ENCODE measurements at places on chromosomes 2 and 18. TPM values are rescaled to one million over a fixed set of nuclear protein-coding genes. Genes with fewer than 3 reads are reported as not detected.
A peak's percentile ranks its signal among the peaks of the same experiment; 100 is the strongest.

Gene EPHA4
- 4.0 TPM for total RNA-seq

Gene RIT2
- not detected for total RNA-seq

Gene FRZB
- total RNA-seq: 0.49 TPM

GRCh38 chr2:29612568-29612967 lies 308.8 kb downstream of the ALK start:
- DNase-seq: peak; percentile 24
- peaks cover 2% of the 10 kb centered on the region for H3K36me3 ChIP-seq
- H3K4me3 ChIP-seq: no peak overlapping the region
- no peak overlapping the region for H3K27ac ChIP-seq

DNA sequence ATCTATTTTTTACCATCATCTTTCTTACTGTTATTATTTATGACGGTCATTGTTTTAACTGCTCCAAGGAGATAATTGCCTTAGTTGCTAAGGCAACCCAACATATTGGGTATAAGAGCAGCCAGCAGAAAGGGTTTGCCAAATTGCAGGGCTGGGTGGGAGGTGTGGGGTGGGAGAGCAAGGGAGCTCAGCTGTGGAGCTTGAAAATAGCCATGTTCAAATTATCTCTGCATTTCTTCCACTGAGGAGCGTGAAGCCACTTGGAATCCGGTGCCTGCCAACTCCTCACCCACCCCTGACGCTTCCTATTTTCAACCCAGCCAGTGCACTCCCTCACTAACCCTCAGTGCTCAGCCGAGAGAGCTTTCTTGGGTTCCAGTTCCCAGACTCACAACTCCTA lies 60.8 kb downstream of the SETBP1 start:
- no peaks in the 10 kb centered on the region for H3K27me3 ChIP-seq
- H3K4me1 ChIP-seq: peaks cover 22% of the 10 kb centered on the region
- H3K27ac ChIP-seq: peak overlapping the region; percentile 90
- no peak overlapping the region for H3K4me3 ChIP-seq

DNA sequence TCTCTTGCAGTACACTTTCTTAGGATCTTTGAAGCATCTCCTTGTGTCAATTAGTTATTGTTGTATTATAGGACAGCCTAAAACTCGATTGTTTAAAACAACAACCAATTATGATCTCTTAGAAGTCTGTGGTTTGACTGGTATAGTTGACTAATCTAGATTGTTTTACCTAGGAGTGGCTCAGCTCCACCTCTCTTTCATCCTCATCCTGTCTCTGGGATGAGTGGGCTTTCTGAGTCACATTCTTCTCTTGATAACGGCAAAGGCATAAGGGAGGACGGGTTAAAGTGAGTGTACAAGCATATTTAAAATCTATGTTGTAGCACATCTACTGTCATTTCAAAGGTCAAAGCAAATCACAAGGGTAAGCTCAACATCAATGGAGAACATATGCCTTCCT lies 102.3 kb upstream of the GULP1 start:
- H3K27me3 ChIP-seq: no peaks in the 10 kb centered on the region
- H3K36me3 ChIP-seq: no peaks in the 10 kb centered on the region
- DNase-seq: no peak
- no peak overlapping the region for H3K4me3 ChIP-seq
- H3K27ac ChIP-seq: no peak overlapping the region

DNA sequence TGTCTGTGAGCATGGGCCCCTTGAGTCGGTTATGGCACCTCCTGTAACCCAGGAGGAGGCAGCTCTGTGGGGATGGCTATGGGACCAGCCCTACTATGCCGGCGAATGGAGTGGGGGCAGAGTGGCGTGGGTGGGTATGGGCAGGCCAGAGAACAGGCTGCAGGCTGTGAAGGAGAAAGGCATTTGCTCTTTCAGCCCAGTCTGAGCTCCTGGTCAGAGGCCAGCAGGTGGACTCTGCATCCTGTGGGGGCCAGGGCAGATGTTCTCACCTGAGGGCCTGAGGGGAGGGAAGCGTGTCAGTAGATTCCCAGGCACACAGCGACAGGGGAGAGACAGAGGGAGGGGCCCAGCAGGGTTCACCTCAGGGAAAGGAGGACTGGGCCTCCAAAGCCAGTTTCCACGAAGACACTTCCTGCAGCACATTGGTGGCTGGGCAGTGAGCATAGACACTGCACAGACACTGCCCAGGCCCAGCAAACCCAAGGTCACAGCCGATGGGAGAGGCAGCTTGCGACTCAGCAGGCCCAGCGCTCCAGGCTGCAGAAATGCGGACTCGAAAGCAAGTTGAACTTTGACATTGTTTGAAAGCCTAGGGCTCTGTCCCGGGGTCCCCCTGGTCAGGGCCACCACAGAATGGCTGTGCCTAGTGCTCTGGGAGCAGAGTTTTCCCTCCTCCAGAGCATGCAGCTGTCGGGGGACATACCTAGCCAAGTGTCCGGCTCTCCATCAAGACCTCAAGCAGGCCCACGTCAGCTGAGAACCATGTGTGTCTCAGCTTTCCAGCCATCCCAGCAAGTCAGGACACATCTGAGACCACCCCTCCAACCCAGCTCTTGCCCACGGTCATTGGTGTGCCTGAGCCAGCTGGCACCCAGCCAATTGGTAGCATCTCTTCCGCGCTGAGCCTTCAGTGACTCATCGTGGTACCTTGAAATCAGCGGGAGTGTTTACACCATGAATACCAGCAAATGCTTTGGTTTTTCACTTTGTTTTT lies 53.8 kb downstream of the TGOLN2 start:
- no peaks in the 10 kb centered on the region for H3K36me3 ChIP-seq
- peak overlapping the region; percentile 86 for H3K27ac ChIP-seq

DNA sequence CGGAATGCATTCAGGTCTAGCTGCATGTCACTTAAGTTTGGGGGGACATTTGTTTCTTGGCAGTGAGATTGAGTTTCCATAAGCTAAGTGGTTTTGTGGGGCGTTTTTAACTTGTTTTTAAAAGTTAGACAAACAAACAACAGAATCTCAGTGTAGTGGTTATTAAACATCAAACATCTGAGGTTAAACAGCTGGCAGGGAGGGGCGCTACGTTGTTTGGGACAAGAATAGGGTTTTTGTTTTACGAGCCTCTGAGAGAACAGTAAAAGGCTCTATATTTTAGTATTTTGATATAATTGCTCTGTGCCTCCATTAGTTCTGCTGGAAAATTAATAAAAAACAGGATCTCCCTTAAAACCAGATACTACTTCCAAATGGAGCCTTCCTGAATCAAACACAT lies 41.6 kb upstream of the TMEM177 start:
- H3K4me3 ChIP-seq: no peak overlapping the region
- no peaks in the 10 kb centered on the region for H3K36me3 ChIP-seq
- DNase-seq: no peak
- no peaks in the 10 kb centered on the region for H3K27me3 ChIP-seq
- H3K27ac ChIP-seq: no peak overlapping the region

- no peaks in the 10 kb centered on the region for H3K4me1 ChIP-seq
- no peak within 1 kb of the TSS for H3K27ac ChIP-seq
- H3K4me3 ChIP-seq: no peak within 1 kb of the TSS
- H3K27me3 ChIP-seq: no peaks in the 10 kb centered on the region
- H3K36me3 ChIP-seq: no peaks in the 10 kb centered on the region
Observed at GRCh38 chr2:6877402-6878304, at the start of gene RSAD2. TSS of gene RSAD2 (plus strand) at chr2:6877777. CDS start at chr2:6877801, 24 bp downstream.

- H3K4me1 ChIP-seq: no peaks in the 10 kb centered on the region
- no peaks in the 10 kb centered on the region for H3K36me3 ChIP-seq
- H3K4me3 ChIP-seq: no peak overlapping the region
- no peak for DNase-seq
- H3K27ac ChIP-seq: no peak overlapping the region
Observed at GRCh38 chr18:38575023-38575422, 1009.4 kb upstream of the CELF4 start.

Data from SJCRH30 (cell line).